Activated T-cell treated with anti-CD3 and anti-CD28 coated beads for 48 hours (primary cell): ENCODE measurements at places on chromosomes 2 and 18.

DNA sequence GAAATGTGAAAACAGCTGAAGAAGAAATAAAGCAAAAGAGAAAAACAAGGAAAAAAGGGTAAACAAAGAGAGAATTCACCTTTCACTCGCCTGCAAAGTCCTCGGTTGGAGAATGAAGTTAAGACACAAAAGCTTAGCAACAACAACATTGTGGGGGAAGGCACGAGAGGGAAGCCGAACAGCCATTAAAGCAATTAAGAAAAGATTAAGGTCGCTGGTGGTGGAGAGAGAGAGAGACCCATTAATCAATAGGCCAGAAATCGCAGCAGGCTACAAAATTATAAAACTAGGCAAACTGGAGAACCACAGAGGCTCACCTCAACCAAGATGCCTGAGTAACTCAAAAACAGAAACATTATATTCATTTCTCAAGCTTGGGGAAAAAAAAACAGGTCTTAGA is 120.0 kb upstream of the SIX3 start:
- no peak for DNase-seq

GRCh38 chr2:42360493-42360889 is 526 bp downstream of the COX7A2L start:
- DNase-seq = no peak

GRCh38 chr2:234481301-234481700 is 15.6 kb downstream of the ARL4C start:
- DNase-seq = no peak

GRCh38 chr18:21110713-21111345 is 784 bp downstream of the ROCK1 start:
- DNase-seq = peak; percentile 51

GRCh38 chr18:3596324-3596636 is 146.3 kb downstream of the TGIF1 start:
- DNase-seq = no peak

DNA sequence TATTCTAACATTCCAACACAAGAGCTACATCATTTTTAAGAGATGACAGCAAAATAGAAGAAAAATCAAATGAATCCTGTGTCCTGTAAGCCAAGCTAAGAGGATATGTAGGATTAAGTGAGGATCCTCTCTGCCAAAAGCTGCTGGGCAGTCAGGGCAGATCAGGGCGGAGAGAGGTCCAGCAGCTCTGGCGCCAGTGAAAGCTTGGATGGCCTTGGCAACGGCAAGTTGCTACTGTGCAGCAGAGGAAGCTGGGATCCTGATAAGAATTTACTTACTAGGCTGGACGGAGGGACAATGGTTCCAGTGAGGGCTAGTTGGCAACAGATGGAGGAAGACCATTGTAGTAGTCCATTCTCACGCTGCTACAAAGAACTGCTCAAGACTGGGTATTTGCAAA is 391.5 kb downstream of the XIRP2 start:
- DNase-seq = no peak

DNA sequence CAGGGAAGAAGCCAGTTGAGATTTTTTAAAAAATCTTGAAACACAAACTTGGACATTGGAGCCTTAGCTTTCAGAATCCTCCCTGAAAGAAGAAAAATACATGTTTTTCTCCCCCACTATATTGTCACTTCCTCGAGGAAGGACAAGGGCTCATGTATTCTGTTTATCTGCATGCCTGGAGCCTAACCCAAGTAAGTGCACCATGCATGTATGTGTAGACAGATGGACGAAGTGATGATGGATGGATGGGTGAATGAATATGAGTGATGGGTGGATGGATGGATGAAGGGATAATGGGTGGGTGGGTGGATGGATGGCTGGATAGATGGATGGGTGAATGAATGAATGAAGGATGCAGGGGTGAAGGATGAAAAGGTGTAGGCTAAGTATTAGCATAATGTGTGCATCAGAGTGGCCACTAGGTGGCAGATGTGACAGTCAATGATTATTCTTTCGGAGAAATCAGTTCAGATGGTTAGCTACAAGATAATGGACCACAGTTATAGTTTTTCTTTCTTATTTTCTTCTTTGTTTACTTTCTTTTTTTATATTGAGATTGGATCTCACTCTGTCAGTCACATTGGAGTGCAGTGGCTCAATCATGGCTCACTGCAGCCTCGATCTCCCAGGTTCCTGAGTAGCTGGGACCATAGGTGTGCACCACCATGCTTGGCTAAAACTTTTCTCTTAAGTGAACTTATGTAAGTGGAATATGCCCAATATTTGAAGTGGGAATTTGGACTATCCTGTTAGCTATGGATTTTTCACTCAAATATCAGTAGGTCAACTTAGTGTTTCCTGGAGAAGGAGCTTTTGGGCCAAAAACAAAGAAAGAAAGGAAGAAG is 18.5 kb upstream of the CCDC93 start:
- no peak for DNase-seq

GRCh38 chr18:49849331-49850217 is 36.2 kb upstream of the ACAA2 start:
- DNase-seq = no peak

- no peak for DNase-seq
Observed at GRCh38 chr2:237492137-237492890, 5.3 kb downstream of the MLPH start.

- DNase-seq = no peak
Observed at GRCh38 chr18:34709750-34710441, at the start of gene DTNA. Gene DTNA (plus strand): TSS chr18:34710298. CDS start chr18:34755977, 45,679 bp downstream.

DNA sequence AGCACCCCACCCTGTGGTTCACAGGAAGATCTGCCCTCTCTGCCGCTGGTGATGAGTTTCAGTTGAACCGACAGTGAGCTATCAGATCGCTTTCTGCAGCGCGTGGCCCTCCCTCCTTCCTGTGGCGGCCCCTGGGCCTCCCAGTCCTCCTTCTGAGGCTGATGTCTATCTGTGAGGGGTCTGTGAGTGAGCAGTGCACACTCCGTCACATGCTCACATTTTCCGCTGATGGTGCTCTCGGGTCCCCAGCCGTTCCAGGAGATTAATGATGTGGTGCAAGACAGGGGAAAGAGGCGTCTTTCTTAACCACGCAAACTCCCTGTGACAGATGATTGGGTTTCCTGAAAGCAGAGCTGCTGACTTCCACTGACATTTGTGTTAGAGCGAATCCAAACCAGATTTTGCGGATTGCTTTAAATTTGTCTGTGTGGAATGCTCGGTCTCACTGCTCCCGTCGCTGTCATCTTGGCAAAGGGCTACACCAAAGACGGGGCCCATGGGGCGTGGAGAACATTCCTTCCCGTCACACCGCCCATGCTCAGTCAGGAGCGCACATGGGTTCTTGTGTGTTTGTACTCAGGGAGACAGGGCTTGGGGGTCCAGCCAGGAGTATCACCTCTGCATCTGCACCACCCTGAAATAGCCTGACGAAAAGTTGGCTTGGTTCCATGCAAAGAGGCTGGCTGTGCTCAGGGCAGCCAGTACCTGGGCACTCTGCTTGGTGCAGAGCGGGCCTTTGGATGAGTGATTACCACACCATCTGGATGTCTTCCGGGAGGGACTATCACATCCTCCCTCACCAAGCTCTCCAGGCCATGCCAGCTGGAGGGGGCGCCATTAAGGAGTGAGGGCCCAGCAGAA is 154.7 kb upstream of the HS6ST1 start:
- DNase-seq = peak; percentile 57

DNA sequence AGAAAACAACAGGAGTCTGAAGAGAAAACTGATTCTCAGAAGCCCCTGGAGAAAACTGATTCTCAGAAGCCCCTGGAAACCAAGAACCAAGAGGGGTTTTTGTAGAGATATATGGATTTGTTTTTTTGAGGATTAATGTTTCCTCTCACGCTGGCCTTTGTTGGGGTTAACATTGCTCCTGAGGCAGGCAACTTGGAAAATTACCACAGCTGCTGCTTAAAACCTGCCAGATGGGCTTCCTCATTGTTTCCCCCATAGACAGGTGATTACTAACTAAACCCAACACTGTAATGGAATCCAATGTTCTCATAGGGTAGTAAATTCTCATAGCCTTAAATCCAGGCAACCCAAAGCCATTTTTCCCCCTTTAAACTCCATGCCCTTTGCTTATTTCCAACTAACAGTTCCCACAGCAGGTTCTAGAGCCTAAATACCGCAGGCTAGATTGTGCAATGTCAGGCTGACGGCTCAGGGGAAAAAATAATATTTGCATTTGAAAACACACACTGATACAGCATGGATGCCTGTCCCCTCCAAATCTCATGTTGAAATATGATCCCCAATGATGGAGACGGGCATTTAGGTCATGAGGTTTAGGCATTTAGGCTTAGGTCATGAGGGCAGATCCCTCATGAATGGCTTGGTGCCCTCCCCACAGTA is 272.3 kb upstream of the PKDCC start:
- no peak for DNase-seq

DNA sequence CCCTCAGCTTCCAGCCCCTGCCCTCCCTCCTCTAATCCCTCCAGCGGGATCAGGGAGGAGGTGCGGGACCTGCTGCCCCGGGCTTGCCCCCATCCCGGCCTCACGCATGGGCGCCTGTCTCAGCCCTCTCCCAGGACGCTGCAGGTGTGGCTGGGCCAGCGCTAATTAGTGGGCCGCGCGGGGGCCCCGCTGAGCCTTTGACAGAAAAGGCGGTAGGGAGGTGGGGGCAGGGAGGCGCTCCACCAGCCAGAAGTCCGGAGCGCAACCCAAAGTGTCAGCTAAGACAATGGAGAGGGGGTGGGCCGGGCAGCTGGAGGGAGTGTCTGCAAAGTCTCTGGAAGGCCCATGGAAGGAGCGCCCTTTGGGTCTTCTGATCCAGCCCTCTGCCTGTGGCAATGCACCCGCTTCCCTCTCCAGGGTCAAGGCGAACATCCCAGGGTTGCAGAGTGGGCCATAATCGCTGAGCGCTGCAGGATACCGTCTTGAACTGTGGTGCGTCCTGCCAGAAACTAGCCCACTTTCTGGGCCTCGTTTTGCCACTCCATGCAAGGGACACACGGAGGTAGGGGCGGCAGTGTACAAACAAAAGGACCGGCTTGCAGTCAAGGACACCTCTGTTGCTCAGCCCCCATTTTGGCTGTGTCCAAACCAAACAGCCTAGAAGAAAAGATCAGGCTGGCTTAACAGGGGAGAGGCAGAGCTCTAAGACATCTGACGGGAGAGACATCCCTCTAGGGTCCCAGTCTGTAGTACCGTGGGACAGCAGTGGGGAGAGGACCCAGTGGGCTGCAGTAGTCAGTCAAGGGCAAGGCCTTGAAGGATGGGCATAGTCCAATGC is 3.5 kb downstream of the ATP6V1B1 start:
- DNase-seq = no peak

DNA sequence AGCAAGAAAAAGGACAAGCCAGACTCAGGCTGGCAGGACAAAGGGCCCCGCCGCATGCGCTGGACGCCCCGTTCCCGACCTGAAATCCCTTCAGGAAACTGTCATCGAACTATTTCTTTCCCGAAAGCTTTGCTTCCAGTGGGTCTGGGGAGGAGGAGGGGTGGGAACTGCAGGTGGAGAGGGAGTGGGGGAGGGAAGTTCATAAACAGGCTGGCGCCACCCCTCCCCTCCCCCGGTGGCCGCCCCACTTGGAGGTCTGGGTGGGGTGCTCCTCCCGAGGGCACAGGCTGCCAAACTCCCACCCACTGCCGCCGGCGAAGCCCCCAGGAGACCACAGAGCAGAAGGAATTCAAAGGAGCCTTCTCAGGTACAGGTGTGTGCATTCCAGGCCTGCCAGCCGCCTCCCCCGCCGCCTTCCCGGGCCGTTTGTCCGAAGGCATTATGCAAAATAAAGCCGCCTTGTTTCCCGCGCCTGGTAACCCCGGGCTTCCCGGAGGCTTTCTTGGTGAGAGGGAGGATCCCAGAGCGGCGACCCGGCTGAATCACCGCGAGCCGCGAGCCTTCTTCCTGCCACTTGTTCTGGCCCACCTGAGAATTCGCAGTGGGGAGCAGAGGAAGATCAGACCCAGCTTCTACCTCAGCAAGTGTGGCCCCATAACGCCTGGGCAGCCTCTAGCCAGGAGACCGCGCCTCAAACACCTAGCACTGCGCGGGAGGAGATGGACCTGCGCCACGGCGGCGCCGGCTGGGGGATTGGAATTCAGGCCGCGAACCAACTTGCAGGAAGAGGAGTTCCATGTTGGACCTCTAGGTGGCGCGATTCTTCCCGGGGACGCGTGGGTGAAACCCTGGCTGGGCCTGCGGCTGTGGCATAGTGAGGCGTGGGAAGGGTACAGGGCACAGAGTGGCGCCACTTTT is 101.9 kb downstream of the FOXI3 start:
- peak; percentile 63 for DNase-seq

- no peak for DNase-seq
Observed at GRCh38 chr2:42268528-42269151, 92.4 kb downstream of the COX7A2L start.

GRCh38 chr2:152174574-152174973 is 989 bp downstream of the STAM2 start:
- DNase-seq = no peak

DNA sequence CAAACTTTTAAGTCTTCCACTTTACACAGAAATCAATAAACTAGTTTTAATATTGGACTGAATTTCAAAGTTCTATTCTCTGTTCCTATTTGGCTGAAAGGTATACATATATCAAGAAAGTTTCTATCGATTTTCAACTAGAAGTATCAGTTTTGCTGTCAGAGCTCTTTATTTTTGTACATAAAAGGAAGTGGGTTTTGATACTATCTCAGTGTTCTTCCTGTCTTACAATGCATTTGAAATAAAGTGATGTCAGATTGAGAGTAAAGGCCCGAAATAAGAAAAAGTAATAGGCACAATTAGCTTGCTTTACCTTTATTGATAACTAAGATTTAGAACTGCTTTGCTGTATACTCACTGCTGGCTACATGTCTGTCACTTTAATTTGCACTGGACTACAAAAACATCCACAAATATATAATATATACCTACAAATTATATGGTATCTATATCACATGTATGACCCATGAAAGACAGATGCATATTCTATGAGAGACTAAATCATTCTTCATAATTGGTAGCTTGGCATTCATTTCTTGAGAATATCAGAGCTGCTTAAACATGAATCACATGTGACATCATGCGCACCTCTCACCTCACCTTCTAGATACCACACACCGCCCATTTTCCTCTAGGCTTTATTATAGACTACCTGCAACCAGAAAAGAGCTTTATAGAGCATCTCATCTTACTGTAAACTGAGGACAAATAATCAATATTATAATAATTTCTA is 83.6 kb downstream of the ASXL2 start:
- DNase-seq = no peak

DNA sequence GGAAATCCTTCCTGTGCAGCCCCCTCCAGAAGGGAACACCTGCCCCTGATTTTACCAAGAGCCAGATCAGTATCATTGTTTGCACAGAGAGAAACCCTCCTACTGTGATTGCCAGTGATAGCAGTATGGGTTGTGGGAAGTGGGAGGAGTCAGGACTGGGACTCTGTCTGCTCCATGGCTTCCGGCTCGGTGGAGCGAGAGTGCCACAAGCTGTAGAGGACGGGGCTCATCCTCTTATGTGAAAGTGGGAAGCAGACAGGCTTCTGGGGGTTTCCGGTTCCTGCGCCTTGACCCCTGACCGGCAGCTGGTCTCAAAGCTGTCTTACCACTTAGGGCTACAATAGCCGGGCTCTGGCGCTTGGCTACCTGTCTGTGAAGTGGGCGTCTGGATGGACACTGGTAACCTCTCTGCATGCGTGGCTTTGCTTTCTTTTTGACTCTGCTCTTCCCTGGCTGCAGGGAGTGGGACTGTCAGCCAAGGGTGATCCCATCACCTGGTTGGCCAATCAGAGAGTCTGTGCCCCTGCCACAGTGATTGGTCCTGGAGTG is 79.7 kb downstream of the BCL2L11 start:
- no peak for DNase-seq
